ENCODE measurements at places on chromosomes 5 and 9.

GRCh38 chr9:98199388-98200033 is 7.1 kb upstream of the CORO2A start:
- DNase-seq: no peak

DNA sequence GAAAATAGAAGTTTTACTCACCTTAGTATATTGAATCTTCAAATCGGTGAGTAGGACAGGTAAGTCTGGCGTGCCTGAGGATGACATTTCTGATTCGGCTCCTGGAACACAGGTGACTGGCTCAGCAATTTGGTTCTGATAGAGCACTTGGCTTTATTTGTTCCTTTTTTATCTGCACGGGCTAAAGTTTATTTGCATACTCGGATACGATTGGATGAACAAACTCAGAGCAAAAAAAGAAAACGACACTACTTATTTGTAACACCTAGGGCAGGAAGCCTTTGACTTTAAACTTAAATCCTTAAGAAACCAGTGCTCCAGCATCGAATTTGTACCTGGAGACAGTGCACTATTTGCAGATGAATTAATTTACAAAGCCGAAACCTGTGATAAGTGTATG is at the start of gene ALDH1A1:
ALDH1A1 (minus strand) TSS at position 140 of the 400 bp plus-strand sequence; CDS start at position 87, 53 bp downstream.
- no peak for DNase-seq

DNA sequence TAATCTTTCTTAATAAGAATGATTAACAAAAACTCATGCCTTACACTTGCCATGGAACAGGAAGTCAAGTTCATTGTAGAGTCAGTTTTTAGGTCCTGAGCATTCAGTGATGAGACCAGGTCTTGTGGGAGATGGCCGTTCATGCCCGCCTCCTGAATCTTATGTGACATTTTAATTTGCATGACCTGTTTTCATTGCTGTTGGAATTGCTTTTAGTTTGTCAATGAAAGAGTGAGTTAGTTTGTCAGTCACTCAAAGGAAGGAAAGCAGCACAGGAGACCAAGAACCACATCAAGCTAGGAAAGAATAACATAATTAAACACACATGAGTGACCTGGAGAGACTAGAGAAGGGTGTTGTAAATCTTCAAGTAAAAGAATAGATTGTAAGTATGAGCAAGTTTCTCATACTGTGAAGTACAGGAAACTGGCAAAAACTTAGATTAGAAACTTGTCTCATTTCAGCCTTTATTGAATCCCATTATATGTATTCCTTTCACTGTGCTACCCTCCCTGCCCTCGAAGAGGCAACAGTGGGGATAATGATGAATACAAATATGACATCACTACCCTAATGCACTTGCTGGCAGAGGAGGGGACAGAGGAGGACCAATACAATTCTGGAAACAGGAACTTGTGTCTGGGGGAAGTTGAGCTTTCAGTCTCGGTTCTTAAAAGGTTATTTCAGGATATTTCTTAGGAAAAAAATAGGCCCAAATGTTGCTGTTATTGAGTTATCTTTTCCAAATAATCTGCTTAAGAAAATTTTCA is 64.3 kb upstream of the C6 start:
- DNase-seq: no peak

GRCh38 chr9:2321523-2322148 is 300.0 kb upstream of the VLDLR start:
- no peak for DNase-seq

DNA sequence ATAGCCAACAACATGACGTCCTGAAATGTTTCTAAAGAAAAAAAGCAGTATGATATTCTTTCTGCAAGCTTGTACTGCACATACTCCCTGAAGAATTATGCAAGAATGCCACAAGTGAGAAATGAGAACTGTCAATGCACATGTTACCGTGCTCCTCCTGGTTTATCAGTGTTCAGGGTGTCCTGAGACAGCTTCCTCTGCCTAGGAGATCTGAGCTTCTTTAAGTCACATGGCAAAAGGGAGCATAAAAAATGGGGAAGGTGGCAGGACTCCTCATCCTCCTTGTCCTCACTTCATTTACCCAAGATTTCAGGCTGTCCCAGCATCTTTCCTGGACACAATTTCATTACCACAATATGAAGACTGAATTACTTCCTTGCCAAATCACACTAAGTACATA is 238.2 kb downstream of the GLIS3 start:
- DNase-seq: no peak

DNA sequence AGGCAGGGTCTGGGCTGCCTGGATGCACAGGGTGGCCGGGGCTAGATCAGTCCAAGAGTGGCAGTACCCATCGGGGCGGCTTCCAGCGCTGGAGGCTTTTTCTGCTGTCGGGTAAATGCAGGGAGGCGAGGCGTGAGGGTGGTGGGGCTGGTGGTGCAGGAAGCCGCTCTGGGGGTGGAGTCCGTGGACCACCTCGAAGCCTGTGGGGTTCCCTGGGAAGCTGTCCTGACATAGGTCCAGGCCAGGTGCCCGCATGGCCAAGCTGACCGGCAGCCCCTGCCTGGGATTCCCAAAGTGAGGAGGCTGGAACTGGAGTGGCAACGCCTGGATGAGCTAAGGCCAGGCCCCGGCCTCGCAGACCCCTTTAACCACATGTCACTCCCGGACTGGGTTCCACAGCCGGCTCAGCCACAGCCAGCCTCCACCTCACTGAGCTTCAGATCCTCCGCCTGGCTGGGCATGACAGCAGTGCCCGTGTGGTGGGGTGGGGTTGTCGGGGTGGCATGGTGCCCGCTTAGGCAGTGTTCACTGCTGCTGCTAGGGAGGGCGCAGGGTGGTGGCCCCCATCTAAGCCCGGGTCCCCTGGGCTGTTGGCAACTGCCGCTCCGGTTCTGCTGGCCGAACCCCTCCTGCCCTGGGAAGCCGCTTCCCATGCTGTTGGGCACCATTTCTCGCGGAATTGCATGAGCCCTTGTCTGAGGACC is 1.4 kb upstream of the QRFP start:
- DNase-seq: no peak

DNA sequence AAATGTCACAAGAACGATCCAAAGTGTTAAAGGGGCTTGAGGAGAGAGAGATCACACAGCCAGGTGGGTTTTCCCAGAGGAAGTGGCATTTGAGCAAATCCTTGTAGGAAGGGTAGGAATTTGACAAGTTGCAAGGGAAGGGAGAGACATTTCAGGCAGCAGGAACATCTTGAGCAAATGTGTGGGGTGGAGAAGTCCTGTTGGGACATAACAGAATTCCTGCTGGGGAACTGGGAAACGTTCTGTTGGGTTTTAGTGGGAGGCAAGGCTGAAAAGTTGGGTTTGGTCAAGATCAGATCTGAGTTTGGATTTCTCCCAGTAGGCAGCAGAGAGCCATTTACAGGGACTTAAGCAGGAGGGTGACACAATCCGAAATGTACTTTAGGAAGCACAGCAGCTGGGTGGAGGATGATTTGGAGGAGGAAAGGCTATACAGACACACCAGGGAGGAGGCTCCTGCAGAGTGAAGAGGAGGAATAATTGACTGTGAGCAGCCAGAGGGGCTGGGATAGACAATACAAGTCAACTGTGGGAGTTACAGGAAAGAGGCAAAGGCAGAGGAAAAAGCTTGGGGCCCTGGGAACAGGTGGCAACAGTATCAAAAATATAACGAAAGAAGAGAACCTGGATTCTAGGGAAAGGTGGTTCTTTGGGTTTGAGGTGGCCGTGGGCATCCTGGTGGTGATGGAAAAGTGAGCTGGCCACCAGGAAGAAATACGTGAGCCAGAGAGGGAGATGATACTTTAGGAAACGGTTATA is 3.1 kb upstream of the ZSWIM6 start:
- no peak for DNase-seq

- no peak for DNase-seq
These were observed 237.5 kb downstream of the CHSY3 start for GRCh38 chr5:130141659-130142320.

DNA sequence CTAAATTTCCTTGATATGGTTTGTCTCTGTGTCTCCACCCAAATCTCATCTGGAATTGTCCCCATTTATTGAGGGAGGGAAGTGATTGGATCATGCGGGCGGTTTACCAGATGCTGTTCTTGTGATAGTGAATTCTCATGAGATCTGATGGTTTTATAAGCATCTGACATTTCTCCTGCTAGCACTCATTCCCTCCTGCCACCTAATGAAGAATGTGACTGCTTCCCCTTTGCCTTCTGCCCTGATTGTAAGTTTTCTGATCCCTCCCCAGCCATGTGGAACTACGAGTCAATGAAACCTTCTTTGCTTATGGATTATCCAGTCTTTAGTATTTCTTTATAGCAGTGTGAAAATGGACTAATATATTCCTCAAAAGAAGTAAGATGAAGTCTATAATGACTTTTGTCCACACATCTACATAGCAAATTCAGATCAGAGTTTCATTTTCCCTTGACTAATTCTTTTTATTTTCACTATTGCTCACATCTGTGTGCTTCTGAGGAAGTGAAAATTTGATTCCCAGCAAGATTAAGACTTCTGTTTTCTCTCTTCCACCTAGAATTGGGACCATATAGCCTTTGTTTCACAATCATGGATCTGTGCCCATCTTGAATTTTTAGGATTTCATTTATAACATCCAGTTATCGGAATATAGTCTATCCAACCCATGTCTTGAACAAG is 393.5 kb downstream of the DMAC1 start:
- DNase-seq: no peak

GRCh38 chr5:178246624-178247279 is 14.2 kb upstream of the PHYKPL start:
- DNase-seq: no peak

- DNase-seq: no peak
These were observed 671.1 kb downstream of the TAF11L14 start for GRCh38 chr5:18305288-18305924.

DNA sequence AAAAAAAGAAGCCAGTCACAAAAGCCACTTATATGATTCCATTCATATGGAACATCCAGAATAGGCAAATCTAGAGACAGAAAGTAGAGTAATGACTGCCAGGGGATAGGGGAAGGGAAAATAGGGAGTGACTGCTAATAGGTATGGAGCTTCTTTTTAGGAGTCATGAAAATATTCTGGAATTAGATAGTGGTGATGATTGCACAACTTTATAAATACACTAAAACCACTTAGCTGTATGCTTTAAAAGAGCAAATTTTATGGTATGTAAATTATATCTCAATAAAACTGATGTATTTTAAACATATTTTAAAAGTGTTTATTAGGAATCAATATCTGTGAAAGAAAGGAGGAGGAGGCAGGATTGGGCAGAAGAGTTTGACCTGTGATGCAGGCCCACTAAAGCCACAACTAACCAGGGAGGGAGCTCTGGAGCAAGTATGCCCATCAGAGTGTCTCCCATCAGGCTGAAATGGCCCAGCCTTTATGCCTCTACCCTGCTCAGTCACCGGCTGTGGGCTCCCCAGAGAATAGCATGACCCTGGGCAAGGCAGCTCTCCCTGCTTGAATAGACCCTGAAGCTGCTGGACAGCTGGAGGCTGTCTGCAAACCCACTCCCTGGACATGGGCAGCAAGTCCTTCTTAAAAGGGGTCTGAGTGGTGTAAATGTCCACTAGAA is 96.0 kb upstream of the SLC44A1 start:
- DNase-seq: no peak

DNA sequence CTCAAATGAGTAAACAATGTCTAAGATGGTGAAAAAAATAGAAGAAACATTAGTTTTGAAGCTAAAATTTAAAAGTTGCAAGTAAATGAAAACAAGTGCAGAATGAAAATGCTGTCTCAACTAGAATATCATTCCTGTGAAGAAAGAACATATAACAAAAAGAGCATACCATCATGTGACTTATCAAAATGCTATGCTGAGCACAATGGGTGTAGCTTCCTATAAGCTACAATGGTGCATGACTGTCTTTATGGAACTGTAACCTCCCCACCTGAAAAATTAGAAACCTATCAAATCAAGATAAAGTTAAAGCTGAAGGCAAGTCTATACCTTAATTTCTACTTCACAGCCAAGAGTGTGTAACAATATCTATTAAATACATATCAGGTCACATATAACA is 192.0 kb downstream of the AP3B1 start:
- DNase-seq: no peak

GRCh38 chr9:94922691-94923107 is 196.2 kb downstream of the AOPEP start:
- DNase-seq: no peak

GRCh38 chr5:172661526-172661925 is 20.5 kb downstream of the NEURL1B start:
- DNase-seq: no peak

- DNase-seq: no peak
These were observed 1349.6 kb upstream of the C9orf72 start for GRCh38 chr9:28922891-28923290.

- no peak for DNase-seq
These were observed 14.6 kb downstream of the ENTREP1 start for GRCh38 chr9:69339620-69340019.

DNA sequence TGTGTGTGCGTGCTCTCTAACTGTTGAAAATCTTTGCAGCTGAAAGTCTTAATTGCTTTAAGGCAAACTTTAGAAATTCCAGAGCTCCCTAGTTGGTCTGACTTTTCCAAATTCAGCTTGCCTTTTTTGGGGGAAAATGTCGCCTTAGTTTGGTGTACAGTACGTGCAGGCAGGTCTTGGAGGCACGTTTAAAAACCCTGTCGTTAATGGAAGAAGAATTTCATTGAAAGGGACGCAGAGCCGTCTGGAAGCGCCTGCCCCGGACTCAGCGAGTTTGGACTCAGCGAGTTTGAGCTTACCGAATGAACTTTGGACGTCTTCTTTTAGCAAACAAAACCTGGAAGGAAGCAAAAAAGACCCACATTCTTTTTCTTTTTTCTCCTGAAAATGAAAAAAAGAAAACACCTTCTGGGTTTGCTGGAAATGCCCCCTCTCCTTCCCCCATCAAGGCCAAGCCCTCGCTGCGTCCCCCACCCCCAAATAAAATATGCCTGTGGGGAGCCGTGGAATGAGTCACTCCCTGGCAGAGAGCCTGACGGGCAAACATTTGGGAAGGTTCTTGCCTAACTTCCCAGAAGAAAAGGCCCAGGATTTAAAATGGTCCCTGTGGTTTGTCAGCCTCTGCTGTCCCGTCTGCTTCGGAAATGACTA is 1.5 kb downstream of the NEK6 start:
- no peak for DNase-seq

DNA sequence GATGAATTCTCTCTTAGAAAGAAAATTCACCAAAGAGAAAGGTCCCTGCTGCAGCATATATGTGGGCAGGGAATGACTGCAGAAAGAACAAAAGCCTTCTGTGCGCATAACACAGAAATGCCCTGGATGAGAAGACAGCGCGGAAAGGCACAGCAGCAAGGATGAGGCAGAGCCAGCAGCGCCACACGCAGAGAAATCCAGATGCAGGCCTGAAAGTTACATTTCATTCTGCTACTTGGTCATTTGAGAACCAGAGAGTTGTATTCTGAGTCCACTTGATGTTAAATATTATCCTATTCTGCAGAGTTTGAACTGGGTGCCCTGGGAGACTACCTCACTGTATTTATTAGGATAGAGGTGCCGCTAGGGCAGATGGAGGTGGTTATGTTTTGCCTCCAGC is 68.5 kb downstream of the GLDC start:
- no peak for DNase-seq

- DNase-seq: no peak
These were observed 19.2 kb downstream of the LMAN2 start for GRCh38 chr5:177332031-177332895.

- DNase-seq: no peak
These were observed 133.1 kb downstream of the DOCK8 start for GRCh38 chr9:347667-348292.

Measured in stimulated activated CD4-positive, alpha-beta T cell treated with anti-CD3 and anti-CD28 coated beads, Interleukin-4, amount 100 ng/mL, for 4 hours (primary cell).